ENCODE measurements at places on chromosomes 7 and 10.
A peak's percentile ranks its signal among the peaks of the same experiment; 100 is the strongest.

DNA sequence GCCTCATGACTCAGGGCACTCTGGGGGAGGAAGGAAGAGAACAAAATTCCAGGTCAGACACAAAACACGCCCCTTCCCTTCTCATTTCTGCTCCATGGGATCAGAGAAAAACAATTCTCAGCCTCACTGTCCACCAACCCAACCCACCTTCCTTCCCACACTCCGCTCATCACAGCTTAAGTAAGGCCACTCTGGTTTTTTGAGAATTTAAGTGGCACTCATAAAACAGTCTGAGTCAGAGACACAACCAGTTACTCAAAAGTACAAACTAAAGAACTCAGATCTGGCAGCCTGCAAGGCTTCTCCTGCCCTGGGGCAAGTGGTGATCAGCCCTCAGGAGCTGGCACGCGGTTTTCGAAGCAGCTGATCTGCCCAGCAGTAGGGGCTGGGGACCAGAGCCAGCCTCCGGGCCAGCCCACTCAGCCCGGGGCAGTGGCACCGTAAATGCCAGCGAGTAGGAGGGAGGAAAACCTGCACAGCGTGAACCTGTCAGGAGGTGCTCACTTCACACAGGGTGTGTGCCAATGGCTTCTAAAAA, 39.1 kb upstream of the ABLIM1 start:
- no peak for DNase-seq

- DNase-seq, result no peak
These were observed 147.8 kb upstream of the EEPD1 start for GRCh38 chr7:36005293-36005692.

DNA sequence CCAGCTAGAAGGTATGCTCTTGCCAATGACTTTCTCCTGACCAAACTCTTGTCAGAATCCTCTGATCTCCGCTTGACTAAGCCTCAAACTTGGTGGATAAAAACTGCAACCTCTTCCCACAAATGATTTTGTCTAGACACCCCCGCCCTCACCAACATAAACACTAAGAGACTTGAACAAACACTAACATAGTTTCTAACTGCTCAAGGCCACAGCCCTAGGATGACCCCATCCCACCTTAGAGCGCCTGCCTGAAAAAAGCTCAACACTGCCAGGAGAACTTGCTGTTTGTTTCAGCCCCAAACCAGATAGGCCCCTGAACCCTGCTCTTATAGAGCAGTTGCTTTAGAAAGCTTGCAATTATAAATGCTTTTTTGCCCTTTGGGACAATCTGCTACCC, 71.8 kb downstream of the LRRN3 start:
- DNase-seq, result no peak

DNA sequence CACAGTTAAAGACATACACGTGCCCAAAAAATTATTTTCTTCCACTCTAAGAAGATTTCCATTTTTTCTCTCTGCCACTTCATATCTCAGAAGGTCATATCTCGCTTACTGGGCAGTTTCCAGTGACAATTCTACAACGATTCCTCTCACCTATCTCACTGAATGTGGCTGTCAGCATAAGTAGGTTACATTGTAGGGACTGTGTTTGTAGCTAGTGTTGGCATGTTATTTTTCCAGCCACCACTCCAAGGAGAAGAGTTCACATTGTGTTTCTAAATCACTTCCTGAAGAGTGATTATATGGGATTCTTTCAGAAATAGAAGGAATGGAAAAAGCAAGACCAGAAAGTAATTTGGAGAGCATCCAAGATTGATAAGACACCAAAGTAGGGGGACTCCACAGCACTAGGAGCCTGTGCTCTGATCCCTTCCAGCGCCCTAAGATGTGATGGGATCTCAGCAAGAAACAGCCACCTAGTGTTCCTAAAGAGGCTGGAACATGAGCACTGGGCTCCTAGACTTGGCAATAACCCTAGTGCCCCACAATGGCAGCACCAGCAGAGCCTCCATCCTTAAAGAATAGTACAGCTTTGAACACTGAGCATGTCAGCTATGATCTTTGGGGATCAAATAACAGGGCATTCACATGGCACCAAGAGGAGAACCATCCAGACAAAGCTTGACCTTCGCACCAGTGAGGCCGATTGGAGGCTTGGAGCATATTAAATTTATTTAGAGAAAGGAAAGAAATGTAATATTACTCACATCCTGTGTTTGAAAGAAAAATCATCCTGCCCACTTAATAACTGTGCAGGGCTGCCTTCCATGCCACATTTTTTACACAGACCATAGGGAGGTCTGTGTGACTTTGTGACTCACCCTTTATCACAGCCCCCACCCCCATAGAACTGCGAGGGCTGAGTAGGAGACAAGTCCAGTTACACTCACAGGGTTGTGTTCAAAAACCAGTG, 51.8 kb downstream of the CAV1 start:
- no peak for DNase-seq

DNA sequence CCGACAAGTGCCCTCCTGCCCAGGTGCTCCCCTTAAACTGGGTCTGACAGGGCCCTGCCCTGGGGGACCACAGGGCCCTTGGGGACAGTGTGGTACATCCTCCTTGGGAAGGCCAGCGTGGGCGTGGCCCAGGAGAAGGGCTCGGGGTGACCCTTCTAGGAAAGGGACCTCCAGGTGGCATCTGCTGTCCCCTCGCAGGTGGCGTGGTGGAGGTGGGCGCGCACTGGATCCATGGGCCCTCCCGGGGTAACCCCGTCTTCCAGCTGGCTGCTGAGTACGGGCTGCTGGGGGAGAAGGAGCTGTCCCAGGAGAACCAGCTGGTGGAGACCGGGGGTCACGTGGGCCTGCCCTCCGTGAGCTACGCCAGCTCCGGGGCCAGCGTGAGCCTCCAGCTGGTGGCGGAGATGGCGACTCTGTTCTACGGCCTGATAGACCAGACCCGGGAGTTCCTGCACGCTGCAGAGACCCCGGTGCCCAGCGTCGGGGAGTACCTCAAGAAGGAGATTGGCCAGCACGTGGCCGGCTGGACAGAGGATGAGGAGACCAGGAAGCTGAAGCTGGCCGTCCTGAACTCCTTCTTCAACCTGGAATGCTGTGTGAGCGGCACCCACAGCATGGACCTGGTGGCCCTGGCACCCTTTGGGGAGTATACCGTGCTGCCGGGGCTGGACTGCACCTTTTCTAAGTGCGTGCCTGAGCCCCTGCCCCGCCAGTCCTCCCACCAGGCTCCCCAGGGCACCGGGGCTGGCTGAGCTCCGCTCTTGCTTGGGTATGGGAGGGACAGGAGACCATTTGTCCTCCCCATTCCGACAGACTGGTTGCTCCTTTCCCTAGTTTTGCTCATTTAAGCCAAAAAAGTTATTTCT, 972 bp downstream of the PAOX start:
- no peak for DNase-seq

DNA sequence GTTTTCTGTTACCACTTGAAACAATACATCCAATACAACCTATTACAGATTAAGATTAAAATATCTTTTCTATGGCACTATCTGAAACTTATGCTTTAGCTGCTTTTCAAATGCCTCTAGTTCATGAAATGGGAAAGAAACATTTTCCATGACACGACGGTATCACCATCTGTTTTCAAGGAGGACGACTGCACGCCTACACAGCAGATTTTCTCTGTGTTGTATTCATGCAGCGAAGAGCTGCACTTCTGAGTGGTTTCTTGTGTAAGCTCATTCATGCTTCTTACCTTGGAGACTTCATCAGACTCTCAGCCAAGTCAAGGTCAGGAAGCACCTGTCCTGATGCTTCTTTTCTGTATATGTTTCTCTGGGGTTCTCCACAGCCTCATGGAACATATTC, 179.2 kb downstream of the DYNC1I1 start:
- no peak for DNase-seq

- DNase-seq, result no peak
These were observed 189.2 kb downstream of the THSD7A start for GRCh38 chr7:11642841-11643240.

DNA sequence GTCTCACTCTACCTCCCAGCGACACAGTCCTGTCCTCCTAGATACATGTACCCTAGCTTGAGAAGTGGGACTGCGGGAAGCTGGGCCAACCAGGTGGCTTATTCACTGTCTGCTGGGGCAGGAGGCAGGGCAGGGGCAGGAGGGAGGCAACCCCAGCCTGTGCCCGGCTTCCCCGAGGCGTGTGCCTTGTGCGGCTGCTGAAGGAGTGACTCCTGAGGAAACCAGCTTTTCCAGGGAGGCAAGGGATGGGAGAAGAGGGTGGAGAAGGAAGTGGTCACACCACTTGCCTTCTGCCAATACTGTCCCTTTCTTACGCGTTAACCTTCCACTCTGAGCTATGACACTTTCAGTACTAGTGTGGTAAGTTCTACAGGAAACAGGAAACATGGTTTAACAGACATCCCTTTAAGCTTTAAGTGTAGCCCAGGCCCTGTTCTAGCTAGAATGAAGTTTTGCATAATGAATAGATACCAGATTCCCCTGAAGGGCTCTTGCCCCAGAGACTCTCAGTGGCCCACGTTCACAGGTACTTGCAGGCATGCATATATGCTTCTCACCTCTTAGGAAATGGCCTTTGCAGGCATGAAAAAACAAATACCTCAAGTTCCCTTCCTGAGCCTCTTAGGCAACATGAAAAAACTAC, 40.6 kb downstream of the SYPL1 start:
- DNase-seq, result peak; percentile 13

GRCh38 chr7:4102231-4102841, 579.8 kb upstream of the FOXK1 start:
- DNase-seq, result no peak

DNA sequence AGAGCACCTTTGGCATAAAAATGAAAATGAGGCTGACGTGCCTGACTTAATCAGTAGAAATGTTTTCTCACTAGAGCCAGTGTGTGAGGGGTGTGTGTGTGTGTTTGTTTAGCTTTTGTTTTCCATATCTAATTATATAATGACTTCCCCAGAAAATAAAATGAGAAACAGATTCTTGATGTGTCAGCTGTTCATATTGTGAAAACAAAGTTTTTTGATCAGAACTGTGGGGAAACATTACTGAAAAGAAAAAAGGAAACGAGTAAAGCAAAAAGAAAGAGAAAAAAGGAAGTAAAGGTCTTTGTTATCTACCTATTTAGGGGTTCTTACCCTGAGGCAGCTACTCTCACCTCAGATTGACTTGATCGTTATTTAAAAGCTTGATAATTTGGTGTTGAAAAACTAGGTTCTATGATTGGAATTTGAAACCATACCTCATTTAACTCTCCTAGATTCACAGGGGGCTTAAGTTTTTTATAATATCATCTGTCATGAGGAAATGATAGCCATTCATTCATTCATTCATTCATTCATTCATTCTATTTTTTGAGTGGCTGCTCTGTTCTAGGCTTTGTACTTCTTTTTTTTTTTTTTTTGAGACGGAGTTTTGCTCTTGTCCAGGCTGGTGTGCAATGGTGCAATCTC, 58.0 kb downstream of the CREM start:
- DNase-seq, result no peak

- no peak for DNase-seq
These were observed 588.6 kb downstream of the DNAJB6 start for GRCh38 chr7:157925383-157925875.

- peak; percentile 52 for DNase-seq
These were observed 56.3 kb upstream of the MDFIC start for GRCh38 chr7:114865564-114865963.

- DNase-seq, result no peak
These were observed 35.0 kb downstream of the PRR15 start for GRCh38 chr7:29598613-29599012.

GRCh38 chr7:6106140-6106904, 75.1 kb downstream of the ANKRD61 start:
- DNase-seq, result peak; percentile 6

- DNase-seq, result no peak
These were observed 73.5 kb downstream of the DNAJB9 start for GRCh38 chr7:108643136-108643535.

- no peak for DNase-seq
These were observed 186.0 kb downstream of the PRKCQ start for GRCh38 chr10:6394084-6394483.

- DNase-seq, result no peak
These were observed 57.4 kb downstream of the CAV1 start for GRCh38 chr7:116582164-116582732.

GRCh38 chr10:3226960-3227744, 54.6 kb upstream of the PITRM1 start:
- no peak for DNase-seq

DNA sequence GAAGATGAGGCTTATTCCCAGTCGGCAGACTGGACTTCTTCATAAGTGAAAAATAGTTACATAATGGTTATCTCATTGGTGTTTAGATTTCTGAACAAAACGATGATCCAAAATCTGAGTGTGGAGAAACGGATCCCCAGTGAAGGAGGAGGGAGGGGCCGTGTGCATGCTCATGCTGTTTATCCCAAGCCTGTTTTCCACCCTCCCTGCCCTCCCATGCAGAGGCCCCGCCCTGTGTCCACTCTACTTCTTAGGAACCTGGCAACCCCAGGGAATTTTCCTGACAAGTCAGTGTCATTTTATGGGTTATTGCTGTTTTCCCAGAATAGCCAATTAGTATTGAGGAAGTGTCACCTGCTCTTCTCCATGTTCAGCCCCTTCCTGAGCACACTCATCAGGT, 174.0 kb downstream of the CELF2 start:
- no peak for DNase-seq

Data from stimulated activated CD4-positive, alpha-beta T cell treated with anti-CD3 and anti-CD28 coated beads, Interleukin-1b, Interleukin-23, amount 100 ng/mL, for 4 hours (primary cell).